NCI-H748 treated with DMSO at 0.1 percent for 48 hours (cell line): ENCODE measurements at places on chromosomes 3 and 15.

GRCh38 chr3:18580268-18580667 lies 155.1 kb upstream of the SATB1 start:
- DNase-seq: peak; percentile 84

GRCh38 chr15:41919201-41919820 lies 25.5 kb upstream of the SPTBN5 start:
- no peak for DNase-seq

DNA sequence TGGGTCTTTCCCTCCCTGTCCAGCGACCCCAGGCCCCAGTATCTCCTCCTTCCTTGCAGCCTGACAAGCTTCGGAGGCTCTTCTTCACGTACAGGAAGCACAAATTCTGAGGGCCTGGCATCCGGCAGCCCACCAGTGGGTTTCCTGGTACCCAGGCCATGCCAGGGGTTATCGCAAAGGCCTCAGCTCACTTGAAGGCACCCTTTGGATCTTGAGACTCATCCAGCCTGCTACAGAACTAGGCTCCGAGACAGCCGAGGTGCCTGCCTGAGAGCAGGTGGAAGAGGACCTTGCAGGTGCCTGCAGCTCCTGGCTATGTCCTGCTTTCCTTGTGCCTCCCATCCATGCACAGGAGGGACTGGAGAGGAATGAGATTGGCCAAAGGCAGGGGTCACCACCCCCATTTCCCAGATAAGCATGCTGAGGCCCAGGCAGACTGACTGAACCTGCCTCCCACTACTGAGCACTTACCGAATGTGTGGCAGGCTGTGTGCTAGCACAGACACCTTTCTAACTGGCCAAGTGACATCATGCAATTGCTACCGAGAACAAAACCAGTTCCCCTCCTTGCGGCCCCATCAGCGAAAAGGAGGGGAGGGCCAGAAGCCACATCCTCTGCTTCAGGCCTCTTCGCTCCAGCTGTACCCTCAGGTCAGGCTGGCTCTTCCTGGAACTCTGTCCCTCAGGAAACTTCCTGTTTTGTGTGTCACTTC lies 11.2 kb downstream of the SH2D7 start:
- DNase-seq: no peak

- no peak for DNase-seq
Measured at GRCh38 chr3:188137051-188137450, 16.9 kb upstream of the LPP start.

DNA sequence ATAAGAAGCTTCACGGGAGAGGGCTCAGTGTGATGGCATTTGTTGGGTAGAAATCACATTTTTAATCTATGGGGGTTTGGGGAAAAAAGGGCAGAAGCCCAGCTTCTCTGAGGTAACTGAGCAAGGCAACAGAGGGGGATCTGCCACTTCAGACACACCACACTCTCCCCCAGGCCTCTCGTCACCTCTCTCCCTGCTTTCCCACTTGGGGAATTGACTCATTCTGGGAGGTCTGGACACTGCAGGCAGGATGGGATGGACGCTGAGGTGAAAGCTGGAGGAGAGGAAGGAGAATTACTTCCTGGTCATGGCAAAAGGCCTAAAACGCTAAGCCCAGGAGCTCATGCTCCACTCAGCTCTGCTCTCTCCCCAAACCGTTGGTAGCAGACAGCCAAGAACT lies 33.2 kb downstream of the MYO5C start:
- no peak for DNase-seq

GRCh38 chr3:4996771-4997291 lies 17.6 kb downstream of the BHLHE40 start:
- no peak for DNase-seq

- DNase-seq: no peak
Measured at GRCh38 chr15:56817321-56818080, 84.2 kb upstream of the ZNF280D start.

DNA sequence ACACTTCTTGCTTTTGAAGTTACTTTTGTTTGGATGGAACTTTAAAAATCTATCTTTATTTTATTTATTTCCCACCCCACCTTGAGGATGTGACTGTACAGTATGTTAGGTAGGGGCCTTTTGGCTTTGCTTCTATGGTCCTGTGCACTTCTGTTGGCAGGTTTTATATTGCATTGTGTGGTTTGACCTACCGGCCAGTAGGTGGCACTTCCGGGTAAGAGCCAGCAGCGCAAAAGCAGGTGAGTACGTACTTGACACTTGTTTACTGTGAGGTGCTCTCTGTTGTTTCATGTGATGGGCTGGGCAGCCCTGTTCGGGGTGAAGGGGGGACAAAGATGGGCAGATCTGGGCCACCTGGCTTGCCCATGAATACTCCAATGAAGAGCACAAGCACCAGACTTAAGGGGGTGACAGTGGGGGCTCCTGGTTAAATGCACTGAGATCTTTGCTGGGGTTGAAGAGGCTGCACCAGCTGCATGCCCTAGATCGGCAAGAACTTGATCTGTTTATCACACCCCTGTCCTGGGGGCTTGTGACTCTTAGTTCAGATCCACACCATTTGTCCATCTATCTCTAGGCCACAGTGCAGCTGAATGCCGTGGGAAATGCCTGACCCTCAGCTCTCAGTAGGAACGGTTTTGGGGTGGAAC lies 131.6 kb downstream of the NLGN1 start:
- DNase-seq: no peak
